ENCODE measurements at places on chromosomes 1 and 21.

DNA sequence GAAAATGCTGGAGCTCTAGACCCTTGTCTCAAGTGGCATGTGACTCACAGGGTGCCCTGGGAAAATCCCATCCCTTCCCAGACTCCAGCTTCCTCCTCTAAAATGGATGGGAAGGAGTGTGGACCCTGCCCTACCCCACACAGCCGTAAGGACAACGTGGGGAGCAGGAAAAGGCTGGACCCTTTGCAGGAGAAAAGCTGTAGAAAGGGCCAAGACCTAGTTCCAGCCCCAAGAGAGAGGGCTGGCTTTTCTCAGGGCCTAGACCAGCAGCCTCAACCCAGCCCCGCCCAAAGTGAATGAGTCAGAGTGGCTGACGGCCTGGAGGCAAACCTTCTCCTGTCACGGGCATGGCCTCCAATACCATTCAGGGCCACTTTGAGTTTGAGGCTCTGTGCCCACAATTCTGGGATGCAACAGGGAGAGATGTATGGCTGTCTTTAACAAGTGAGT lies 1.1 kb downstream of the LAMB3 start:
- DNase-seq: peak; percentile 12

DNA sequence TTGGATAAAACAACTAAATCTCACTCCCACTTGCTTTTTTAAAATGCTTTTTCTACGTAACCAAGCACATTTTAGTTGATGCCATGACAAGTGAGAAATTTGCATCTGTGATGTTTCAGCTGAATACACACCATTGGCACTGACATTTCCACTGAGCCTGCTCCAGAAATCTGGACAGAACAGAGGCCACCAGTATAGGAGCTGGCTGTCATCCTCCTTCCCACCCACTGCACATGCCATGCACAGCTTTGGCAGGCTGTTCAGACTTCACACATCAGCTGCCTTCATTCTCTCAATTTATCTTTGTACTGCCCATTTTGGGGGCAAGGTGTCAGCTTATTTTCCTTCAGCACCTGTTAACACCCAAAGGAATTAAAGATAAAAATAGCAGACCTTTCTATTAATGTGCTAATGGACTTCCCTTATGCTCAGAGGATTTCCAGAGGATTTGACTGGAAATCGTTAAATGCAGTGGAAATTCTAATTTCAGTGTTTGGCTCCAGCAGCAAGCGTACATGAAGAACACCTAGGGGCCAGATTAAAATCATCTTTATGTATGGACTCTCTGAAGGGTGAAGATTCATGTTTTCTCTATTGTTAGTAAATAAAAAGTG lies 12.9 kb upstream of the PODN start:
- no peak for DNase-seq

- DNase-seq: no peak
Observed at GRCh38 chr1:3506943-3507342, 52.5 kb downstream of the ARHGEF16 start.

DNA sequence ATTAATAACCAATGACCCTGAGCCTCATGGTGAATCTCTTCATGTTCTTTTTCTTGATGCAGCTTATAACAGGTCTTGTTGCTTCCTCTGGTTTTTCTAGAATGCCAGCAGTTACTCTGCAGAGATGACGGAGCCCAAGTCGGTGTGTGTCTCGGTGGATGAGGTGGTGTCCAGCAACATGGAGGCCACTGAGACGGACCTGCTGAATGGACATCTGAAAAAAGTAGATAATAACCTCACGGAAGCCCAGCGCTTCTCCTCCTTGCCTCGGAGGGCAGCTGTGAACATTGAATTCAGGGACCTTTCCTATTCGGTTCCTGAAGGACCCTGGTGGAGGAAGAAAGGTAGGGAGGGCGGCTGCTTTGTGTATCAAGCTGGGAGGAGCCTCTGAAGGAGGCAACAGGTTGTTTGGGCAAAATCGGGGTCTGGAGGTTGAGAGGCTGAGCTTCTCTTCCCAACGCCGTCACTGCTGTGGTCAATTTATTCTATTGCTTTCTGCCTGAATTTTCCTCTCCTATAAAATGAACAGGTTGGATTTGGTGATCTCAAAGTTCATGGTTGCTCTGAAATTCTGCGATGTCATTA lies 6.7 kb downstream of the ABCG1 start:
- DNase-seq: no peak

- DNase-seq: no peak
Observed at GRCh38 chr1:21139601-21140000, 37.1 kb downstream of the EIF4G3 start.

DNA sequence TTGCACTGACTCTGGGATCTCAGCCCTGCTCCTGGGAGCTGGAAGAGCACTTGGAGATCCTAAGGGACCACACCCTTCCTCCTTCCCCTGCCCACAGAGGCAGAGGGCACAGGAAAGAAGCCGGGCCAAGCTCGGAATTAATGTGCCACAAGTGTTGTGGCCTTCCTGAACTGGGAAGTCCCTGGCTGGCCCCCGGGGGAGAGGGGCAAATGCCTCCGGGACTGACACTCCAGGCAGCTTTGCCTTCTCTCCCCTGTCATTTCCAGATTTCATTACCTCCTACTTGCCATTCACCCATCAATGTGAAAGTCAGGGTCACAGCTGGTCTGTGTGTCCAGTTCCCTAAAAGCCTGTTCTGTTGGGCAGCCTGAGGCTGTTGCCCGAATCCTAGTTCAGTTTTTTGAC lies 21.7 kb downstream of the SESN2 start:
- DNase-seq: no peak

GRCh38 chr21:15061747-15062605 lies 2.8 kb downstream of the NRIP1 start:
- no peak for DNase-seq

DNA sequence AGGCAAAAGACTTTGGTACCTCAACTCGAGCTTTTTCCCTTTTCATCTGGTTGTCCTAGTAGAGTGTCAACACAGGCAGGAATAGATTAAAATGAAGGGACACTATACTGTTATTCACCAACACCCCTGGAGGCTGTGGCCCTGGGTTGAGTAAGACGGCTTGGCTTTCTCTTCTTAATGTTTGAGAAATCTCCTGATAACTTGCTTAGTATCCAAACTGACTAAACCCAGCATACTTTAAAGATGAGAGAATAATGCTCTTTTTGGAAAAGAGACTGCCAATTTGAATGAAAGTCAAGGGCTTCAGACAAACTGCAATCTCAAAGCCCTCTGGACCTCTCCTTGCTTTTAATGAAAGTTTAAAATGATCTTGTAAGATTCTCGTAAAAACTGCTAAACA lies 2.6 kb upstream of the SLC30A1 start:
- no peak for DNase-seq

GRCh38 chr1:57088653-57089052 lies 122.8 kb upstream of the C8B start:
- no peak for DNase-seq

Data from stimulated activated CD8-positive, alpha-beta memory T cell treated with anti-CD3 and anti-CD28 coated beads, Interleukin-4, amount 100 ng/mL, for 1 hour (primary cell).